Cardiac muscle cell (in vitro differentiated cells and primary cell): ENCODE measurements at places on chromosomes 7 and 10.
A peak's percentile ranks its signal among the peaks of the same experiment; 100 is the strongest.

DNA sequence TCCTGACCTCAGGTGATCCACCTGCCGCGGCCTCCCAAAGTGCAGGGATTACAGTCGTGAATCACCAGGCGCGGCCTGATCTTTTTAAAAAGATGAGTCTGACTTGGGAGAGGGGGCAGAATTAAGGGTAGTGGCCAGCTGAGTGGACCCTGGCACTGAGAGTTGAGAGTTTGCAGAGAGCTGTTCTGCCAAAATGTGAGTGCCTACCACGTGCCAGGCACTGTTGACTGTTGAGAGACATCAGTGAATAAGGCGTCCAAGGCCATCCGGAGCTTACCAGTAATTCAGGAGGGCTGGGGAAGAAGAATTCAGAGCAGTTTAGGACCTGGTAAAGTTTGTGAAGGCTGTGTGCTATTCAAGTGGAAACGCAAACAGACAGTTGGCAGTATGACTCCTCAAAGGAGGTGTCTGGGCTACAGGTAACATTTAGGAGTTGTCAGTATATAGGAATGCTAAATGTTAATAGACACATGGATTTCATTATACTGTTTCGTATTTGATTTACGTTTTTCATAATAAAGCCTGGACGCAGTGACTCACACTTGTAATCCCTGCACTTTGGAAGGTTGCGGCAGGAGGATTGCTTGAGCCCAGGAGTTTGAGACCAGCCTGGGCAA is 1.5 kb downstream of the NIPSNAP2 start:
- no peak for DNase-seq

DNA sequence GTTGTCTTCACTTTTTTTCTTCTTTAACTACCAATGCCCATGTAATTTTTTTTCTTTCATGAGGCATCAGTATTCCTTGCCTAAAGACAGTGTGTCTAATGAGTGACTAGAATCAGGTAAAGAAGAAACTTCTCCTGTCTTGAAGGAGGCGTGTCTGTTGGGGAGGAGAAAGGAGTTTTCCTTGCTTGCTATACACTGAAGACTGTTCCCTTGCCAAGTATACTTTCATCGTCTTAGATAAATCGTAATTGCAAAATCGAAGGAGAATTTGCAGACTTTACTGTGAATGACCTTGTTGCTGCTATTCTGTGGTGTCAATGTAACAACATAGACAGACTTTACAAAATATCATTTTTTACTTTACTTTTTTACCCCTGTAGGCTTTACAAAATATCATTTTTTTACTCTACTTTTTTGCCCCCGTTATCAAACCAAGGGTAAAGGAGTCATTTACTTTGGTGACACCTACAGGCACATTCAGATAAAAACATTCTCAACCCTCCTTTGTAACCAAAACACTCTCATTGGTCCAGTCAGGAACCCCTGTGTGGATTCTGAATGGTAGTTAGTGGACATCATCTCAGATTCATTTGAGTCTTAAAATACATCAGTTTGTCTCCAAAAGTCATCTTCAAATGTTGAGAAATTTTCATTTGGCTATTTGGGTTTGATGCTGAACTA is 232.4 kb downstream of the AHR start:
- no peak for DNase-seq

GRCh38 chr10:24694086-24694485 is 29.6 kb downstream of the ARHGAP21 start:
- DNase-seq, result peak; percentile 56

DNA sequence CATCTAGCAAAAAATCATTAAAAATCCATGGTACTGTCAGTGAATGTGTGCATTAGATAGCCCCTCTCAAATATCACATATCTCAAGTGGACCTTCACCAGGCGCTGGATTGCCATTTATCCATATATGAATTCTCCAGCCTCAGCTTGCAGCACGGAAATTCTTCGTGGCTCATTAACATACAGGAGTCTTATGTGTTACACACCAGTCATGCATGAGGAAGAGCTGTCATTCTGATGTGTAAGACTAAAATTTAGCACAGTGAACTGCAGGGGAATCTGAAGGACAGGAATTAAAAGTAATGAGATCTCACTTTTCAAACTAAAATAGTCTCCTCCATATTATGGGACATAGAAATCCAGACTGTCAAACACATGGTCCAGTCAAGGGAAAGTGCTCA is 542.4 kb upstream of the DPP6 start:
- DNase-seq, result no peak

- DNase-seq, result no peak
These were observed 36.8 kb downstream of the KIFBP start for GRCh38 chr10:69025370-69025896.

DNA sequence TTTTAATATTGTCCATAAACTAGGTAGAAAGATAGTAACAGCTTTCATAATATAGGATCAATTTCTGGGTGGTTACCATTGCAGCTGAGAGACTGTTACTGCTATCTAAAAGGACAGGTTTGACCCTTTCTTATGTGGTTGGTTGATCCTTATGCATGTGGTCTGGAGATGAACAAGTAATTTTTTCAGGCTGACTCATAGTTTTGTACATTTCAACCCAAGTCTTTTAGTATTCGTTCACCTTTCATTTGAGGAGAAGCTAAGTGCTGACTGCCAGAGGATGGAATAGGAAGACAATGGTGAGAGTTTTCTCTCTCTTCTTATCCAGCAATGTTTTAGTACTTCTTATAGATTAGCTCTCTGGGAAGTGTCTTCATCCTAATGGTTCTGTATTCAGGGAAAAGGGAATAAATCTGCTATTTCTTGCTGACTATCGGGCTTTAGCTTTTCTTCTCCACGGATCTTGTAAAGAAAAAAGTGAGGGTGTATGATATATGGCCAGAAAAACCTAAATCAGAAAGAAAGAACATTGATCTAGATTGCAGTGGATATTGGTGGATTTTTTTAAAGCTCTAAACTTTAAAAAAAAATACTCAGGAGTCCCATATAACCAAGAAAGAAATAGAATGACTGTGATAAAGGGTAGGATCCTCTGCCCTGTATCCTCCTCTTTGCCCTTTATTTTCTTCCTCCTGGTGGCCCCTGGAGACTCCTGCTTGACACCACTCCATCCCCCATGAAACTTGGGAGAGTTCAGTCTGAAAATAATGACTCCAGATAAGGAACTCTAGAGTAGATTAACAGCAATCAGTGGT is 88.0 kb downstream of the CPED1 start:
- peak; percentile 62 for DNase-seq

DNA sequence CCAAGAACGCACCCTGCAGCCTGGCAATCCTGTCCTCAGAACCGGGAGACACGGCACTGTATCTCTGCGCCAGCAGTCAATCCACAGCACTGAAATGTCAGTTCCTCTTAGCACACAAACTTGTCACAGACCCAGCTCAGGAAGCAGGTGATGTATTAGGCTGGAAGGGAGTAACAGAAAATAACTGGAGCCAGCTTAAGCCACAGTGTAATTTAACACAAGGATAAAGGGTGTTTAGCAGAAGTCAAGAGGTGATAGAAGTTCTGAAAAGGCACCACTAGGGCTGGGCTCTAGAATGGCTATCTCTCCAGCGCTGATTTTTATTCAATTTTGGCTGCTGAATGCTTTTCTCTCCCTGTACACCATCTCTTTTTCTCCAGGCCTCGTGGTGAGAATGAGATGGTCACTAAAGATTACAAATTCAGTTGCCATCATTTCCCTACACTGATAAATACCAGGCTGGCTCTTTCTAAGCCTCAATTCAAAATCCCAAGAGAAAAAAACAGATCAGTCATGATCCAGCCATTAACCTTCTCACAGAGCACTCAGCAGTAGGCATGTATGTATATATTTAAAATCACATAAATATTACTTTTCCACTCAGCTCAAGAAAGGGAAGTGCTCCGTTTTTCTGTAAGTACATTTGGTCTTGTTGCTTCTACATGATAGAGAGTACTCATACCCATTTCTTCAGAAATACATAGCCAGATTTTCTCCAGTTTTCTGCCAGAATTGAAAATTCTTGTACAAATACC is 102.7 kb upstream of the PRSS1 start:
- no peak for DNase-seq

GRCh38 chr10:58733436-58733835 is 220.8 kb downstream of the BICC1 start:
- no peak for DNase-seq
